Stomach (tissue), 19 donors: ENCODE measurements at places on chromosomes 13 and 19. TPM values are rescaled to one million over a fixed set of nuclear protein-coding genes. Genes with fewer than 3 reads are reported as not detected.

DNA sequence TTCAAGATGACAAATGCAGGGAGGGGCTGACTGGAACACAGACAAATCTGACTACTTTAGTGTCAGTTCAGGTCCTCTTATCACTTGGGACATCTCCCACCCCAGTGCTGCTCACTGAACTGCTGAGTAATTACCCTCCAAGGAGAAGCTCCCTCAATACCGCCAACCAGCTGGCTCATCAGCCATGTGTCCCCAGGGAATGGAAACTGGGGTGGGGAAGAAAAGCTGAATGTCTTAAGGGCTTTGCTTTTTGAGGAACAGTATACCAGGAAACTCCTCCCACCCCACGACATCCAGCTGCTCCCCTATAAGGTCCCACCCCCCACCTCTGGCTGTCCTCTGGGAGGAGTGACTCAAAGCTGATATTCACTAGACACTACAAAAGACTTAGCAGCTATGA is 2.0 kb downstream of the ZNF823 start:
- no peak for DNase-seq

DNA sequence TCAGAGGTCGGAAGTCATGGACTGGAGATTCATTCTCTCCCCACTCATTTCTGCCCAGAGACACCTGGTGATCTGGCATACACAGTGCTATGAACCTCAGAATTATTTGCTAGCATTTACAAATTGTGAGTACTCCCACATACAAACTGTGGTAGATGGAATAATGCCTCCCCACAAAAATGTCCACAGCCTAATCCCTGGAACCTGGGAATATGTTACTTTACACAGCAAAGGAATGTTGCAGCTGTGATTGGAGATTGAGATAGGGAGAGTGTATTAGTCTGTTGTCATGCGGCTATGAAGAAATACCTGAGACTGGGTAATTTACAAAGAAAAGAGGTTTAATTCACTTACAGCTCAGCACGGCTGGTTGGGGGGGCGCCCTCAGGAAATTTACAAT is 3.1 kb upstream of the UQCRFS1 start:
- DNase-seq, result no peak

DNA sequence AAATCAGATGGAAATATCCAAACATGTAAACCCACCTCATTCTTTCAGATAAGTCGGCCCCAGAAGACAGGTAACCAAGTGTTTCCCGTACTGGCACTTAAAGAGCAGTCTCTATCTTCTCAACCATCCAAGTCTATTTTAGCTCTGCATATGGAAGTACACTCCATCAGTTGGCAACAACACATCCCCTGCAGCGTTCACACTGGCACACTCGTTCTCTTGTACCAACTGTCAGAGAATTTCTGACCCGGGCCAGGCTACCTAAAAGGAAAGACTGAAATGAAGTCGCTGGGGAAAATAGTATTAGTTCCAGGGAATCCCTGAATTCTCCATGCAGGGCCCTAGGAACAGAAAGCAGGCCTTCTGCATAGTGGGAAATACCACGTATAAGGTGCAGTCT is 109.3 kb downstream of the RXFP2 start:
- DNase-seq, result no peak

DNA sequence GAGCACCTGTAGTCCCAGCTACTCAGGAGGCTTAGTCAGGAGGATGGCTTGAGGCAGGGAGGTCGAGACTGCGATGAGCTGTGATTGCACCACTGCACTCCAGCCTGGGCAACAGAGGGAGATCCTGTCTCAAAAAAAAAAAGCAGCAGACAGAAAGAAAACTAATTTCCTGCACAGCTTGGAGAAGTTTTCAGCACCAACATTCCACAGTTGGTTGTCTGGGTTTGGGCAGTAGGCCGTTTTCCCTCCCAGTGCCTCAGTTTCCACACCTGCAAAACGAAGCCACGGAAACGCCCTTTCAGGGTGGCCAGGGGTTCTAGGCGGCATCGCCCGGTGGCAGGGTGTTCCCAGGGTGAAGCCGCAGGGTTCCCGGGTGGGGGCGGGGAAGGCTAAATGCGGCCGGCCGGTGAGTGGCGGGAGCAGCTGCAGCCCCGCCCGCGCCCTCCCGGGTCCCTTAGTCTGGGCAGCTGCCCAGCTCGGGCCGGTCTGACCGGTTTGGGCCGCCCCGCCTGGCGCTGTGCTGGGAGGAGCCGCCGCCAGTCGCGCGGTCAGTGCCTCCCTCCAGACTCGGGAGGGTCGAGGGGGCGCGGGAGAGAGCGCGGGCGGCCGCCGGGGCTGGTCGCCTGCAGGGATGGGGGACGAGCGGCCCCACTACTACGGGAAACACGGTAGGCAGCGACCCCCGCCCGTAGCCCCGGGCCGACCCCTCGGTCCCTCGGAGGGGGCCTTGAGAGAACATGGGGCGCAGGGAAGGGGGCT is at the start of gene SLC44A2:
TSS of gene SLC44A2 (plus strand) at position 551 of the 759 bp plus-strand sequence. CDS start at position 632, 81 bp downstream.
- peak; percentile 97 for DNase-seq

DNA sequence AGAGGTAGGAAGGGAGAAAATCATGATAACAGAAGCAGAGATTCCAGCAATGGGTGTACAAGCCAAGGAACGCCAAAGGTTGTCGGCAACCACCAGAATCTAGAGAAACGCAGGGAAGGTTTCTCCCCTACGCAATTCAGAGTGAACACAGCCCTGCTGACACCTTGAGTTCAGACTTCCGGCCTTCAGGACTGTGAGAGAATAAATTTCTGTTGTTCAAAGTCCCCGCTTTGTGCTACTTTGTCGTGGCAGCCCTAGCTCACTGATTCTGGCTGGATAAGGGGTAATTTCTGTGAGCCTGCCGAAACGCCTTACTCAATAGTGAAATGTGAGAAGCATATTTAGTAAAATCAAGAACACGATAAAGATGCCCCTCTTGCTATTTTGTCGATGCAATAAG is 5.3 kb upstream of the CLEC4G start:
- DNase-seq, result no peak

DNA sequence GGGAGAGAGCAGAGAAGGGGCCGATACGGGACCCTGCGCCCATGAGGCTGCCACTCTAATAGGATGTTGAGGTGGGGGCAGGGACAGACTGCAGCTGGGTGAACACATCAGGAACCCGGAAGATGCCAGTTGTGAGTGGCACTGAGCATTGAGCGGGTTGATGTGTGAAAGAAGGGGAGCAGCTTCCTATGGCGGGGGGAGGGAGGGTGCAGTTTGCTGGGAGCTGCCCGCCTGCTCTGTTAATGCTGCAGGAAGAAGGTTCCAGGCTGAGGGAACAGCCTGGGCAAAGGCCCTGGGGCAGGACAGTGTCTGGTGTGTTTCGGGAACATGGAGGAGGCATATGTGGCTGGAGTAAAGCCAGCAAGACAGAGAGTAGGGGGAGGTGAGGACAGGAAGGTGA is 29.8 kb downstream of the DNM2 start:
- DNase-seq, result no peak

DNA sequence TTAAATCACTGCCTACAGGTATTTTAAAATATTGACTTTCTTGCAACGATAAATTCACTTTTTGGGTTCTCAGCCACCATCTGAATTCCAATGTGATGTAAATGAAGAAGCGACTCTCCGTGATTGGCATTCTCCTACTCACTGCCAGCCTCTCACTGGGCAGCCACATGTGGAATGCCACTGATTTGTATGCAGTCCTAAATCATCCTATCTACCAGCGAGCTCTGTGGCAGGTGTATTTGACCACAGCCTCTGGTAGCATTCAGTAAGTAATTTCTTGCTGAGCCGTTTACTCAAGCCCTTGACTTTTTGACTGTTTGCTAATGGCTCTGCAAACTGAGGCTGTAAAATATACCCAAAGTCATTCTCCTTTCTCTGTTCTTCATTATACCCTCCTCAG is 559.0 kb upstream of the SLC10A2 start:
- no peak for DNase-seq

GRCh38 chr13:107864543-107865317 is 350.6 kb downstream of the LIG4 start:
- DNase-seq, result no peak

The FFAR3 gene
- total RNA-seq, result not detected

The CYP4F2 gene
- not detected for total RNA-seq

The XPO4 gene
- total RNA-seq, result 14.2 TPM

The CYP2A7 gene
- not detected for total RNA-seq

The ZNF442 gene
- 7.8 TPM for total RNA-seq
